ENCODE measurements at places on chromosomes 1 and 21. TPM values are rescaled to one million over a fixed set of nuclear protein-coding genes. Genes with fewer than 3 reads are reported as not detected.
A peak's percentile ranks its signal among the peaks of the same experiment; 100 is the strongest.

DNA sequence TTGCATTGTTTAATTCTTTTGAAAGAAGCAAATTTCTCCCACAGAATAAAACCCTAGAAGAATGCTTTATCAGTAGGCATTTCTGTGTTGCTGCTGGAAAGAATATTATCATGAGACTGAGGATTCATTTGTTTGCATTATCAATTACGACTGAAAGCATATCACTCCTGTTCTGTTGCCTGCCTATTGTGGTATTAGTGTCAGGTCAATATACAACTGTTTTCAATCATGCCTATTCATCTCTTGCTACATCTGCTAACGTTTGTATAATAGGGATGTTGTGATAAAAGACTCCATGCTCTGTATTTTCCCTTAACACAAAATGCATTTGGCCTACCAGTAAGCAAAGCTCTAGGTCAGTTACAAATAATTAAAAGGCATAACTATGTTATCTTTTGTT is 221.5 kb downstream of the PTPRC start:
- no peak for DNase-seq

- no peak for DNase-seq
Observed at GRCh38 chr1:156001662-156002171, 19.0 kb downstream of the SSR2 start.

ASAP3 gene
- 35.0 TPM for total RNA-seq

- DNase-seq, result no peak
Observed at GRCh38 chr1:227941509-227942020, 6.2 kb downstream of the WNT9A start.

GRCh38 chr1:112778137-112778536 is 63.0 kb upstream of the PPM1J start:
- DNase-seq, result no peak

- DNase-seq, result peak; percentile 11
Observed at GRCh38 chr1:160731990-160732389, 7.1 kb upstream of the SLAMF7 start.

GRCh38 chr21:40457741-40458140 is 389.2 kb downstream of the DSCAM start:
- no peak for DNase-seq

DNA sequence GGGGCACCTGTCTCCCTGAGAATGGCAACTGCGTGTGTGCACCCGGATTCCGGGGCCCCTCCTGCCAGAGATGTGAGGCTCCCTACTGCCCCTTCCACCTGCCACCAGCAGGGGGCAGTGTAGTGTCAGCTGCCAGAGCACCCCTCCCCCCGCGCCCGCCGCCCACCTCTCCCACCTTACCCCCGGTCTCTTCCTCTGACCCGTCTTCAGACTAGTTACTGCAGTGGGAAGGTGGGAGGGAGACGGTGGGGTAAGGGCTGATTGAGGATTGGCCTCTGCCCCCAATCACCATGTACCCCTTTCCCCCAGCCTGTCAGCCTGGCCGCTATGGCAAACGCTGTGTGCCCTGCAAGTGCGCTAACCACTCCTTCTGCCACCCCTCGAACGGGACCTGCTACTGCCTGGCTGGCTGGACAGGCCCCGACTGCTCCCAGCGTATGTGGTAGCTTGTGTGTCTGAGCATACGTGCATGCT is 10.1 kb upstream of the LRRC71 start:
- DNase-seq, result no peak

PHF13 gene
- total RNA-seq, result 16.8 TPM

DNA sequence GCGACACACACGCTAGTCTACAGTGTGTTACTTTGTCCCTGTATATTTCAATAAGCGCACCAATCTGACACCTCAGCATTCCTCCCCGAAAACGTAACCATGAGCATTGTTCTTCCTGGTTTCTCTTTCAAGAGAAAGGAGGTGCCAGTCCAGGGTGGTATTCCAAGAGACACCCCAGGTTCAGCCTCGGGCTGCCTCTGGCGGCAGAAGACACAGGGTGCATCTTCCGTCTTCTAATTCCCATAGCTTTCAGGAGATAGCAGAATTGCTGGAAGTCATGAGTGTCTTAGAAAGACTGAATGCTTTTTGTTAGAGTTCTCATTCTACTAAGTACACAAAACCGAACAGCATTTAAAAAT is 15.9 kb upstream of the RGS8 start:
- no peak for DNase-seq

REN gene
- 4.3 TPM for total RNA-seq

- DNase-seq, result peak; percentile 90
Observed at GRCh38 chr1:39102537-39103327, 76.6 kb downstream of the NDUFS5 start.

DNA sequence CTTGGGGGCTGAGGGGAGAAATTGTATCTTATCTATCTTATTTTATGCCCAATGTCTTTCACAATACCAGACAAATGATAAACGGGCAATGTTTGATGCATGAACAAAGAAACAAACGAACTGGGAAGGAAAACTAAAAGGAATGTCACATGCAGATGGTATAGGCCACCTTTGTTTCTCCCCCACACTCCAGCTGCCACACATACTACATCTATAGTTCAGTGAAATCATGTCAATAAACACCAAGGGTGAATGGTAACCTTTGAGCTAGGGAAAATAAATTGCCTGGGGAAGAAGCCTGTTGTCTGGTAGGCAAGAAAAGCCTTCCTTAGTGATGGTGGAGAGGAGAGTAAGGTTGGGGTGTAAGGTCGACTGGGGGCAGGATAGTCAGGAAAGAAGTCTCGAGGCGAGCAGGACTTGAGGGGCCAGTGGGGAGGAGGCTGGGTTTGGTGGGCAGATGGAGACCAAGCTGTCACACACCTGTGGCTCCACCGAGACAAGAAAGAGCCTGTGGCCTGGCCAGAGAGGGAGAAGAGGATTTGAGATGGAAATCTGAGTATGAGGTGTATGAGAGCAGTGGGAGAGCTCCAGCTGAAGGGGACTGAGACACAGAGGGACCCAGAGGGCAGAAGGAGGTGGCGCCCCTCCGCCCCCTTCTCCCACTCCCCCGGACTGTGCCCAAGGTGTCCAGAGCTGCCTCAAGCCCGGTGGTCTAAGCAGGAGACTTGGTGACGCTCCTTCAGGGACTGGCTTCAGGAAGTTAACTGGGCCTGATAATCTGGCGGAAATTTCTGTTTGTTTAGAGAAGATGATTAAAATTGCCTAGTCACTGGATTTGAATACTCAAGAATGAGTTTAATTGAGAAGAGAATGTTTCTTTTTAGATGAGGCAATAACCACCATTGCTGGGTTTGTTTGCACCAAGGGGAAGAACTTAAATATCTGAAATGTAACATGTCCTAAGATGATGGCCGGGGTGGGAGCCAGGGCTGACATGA is 37.3 kb downstream of the ATF3 start:
- DNase-seq, result no peak

- DNase-seq, result no peak
Observed at GRCh38 chr1:161953256-161953920, 70.3 kb downstream of the OLFML2B start.

COL11A1 gene
- total RNA-seq, result 19.6 TPM

SAMSN1 gene
- 0.86 TPM for total RNA-seq

CRYAA gene
- total RNA-seq, result not detected

GRCh38 chr1:182217071-182217470 is 155.6 kb upstream of the ZNF648 start:
- no peak for DNase-seq

DNA sequence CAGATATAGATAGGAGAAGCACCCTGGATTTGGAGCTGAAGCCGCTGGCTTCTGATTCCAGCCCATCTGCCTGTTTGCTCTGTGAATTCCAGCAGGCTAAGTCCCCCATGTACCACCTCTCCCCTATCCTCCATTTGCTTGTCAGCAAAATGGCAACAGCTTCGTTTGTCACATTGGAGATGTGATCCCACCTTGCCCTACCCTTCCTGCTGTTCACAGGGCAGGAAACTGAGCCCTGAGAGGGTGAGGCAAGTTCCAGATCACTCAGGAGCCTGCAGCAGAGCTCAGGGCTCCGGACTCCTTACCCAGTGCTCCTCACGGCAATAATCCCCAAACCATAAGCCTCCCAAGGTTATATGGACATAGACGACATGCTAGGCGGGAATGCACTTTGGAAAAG is 14.9 kb downstream of the SLC2A1 start:
- DNase-seq, result no peak

Measured in fibroblast of villous mesenchyme (primary cell).